ENCODE measurements at places on chromosomes 12 and 14.

- DNase-seq = no peak
These were observed 38.6 kb downstream of the DLK1 start for GRCh38 chr14:100765296-100765695.

DNA sequence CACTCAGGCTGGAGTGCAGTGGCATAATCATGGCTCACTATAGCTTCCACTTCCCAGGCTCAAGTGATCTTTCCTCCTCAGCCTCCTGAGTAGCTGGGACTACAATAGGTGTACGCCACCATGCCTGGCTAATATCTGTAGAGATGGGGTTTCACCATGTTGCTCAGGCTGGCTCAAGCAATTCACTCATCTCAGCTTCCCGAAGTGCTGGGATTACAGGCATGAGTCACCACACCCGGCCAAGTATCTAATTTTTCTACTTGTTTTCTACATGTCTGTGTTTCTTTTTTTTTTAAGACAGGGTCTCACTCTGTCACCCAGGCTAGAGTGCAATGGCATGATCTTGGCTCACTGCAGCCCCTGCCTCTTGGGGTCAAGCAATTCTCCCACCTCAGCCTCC, 119.7 kb upstream of the MED13L start:
- DNase-seq = no peak

GRCh38 chr12:64385468-64385867, 5.1 kb downstream of the C12orf56 start:
- DNase-seq = no peak

GRCh38 chr14:52589646-52590045, 37.0 kb downstream of the GPR137C start:
- no peak for DNase-seq

DNA sequence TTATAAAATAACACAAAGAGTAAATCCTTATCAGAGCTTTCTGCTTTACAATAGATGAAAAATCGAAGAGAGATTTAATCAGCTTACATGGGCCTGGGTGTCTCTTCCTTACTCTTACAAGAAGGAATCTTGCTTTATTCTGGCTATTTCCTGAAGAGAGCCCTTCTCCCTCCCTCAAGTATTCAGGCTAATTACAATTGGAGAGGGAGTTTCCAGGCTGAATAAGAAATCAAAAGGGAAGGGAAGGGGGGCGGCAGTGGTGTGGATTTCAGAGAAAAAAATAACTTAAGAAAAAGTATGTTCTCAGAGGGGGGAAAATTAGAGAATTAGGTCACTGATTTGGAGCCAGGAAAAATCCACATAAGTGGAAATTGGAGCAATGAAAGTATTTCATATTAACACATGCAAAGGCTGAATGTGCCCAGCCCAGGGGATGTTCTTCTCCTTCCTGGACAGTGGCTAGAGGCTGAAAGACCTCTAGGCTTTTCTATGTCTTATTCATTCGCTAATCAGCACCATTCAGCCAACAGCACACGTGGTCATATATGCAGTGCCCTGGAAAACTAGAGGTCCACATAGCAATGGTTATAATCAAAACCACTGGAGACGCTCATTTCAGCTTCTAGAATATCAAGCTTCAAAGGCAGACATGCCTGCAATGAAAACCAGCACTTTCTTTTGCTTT, 158.9 kb upstream of the BTG1 start:
- DNase-seq = no peak
